Esophagus mucosa (tissue), 1 donor: ENCODE measurements at places on chromosomes 13 and 19. TPM values are rescaled to one million over a fixed set of nuclear protein-coding genes. Genes with fewer than 3 reads are reported as not detected.
A peak's percentile ranks its signal among the peaks of the same experiment; 100 is the strongest.

GRCh38 chr19:3550947-3551791, 6.2 kb downstream of the MFSD12 start:
- ATAC-seq, result no peak

GRCh38 chr19:29715701-29716581, 880 bp upstream of the C19orf12 start:
- ATAC-seq, result peak; percentile 9

Gene ZNF575
- 0.72 TPM for total RNA-seq

GRCh38 chr19:4152241-4152998, 1.0 kb upstream of the CREB3L3 start:
- ATAC-seq, result no peak

- ATAC-seq, result peak; percentile 27
Measured at GRCh38 chr13:52851137-52851962, 2.9 kb upstream of the PCDH8 start.

DNA sequence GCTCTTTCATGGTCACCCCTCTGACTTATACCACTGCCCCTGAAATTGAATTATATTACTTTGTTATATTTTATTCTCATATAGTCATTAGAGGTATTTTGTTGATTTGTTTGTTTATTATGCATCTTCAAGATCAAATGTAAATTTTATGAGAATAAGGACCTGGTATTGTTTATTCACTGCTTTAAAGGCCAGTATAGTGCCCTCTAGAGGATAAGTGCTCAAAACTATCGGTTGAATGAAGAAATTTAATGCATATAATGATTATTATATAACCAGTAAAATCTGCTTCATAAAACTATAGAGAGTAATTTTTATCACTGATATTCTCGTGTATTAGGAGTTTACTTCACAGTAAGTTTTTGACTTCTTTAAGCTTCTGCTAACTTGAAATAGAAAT, 1401.9 kb downstream of the SLITRK1 start:
- ATAC-seq, result no peak

GRCh38 chr19:6047741-6048251, 62.5 kb downstream of the RFX2 start:
- ATAC-seq, result peak; percentile 44

DNA sequence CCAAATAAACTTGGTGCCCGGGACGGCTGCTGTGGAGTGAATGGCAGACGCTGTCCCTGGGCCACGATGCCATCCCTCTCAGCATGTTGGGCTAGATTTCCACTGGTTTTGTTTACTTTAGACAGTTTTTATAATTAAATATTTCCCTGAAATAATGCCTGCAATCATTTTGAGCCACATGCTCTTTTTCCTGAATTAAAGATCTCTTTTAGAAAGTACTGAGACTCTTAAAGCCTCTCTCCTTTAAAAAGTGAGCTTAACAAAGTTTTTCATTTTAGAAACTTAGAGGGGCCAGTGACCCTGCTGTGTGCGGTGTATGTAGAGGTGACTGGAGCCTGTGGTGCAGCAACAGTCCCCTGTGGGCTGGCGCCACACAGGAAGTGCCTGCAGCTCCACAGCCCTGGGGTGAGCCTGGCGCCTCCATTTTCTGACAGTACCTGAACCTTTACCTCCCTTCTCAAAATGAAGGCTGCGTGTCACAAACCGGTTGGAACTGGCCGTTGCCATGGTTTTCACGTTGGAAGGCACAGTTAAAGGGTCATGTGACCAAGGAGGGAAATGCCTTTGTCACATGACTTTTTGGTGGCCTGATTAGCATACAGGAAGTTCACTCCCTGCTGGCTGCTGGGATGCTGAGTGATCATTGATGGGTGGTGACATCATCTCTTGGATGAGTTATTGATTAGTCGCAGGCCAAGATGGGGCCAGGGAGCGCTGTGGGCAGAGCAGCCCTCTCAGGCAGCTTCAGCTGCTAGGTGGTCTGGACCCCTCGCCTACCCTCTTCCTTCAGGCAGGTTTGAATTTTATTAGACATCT, 26.3 kb downstream of the TSSK6 start:
- peak; percentile 67 for ATAC-seq

DNA sequence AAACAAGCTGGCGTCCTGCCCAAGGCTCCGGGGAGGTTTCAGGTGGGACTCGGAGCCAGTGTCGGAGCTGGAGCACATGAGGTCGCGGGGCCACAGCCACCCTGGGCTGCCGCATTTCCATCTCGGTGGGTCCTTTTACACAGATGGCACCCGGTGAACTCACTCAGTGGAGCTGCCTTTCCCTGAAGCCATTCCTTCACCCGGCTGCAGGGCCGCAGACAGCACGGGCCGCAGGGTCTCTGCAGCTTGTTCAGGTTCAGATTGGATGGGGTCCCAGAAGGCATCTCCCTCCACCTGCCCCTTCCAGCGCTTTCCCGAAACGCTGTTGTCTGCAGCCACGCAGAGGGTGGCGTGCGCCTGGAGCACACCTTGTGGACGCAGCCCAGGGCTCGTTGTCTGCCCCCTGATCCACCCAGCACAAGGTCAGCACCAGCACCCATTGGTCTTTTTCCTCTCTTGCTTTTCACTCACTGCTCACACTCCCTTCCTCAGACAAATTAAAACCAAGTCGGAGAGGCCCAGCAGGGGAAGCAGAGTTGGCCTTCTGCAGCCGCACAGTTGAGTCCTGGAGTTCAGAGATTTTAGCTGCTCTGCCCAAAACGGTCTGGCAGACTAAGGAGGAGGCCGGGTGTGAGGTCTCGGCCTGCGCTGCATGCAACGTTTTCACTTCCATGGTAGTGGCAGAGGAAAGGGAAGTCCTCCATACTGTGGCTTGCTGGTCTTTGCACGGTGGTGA, 18.1 kb downstream of the MCF2L start:
- ATAC-seq, result no peak

DNA sequence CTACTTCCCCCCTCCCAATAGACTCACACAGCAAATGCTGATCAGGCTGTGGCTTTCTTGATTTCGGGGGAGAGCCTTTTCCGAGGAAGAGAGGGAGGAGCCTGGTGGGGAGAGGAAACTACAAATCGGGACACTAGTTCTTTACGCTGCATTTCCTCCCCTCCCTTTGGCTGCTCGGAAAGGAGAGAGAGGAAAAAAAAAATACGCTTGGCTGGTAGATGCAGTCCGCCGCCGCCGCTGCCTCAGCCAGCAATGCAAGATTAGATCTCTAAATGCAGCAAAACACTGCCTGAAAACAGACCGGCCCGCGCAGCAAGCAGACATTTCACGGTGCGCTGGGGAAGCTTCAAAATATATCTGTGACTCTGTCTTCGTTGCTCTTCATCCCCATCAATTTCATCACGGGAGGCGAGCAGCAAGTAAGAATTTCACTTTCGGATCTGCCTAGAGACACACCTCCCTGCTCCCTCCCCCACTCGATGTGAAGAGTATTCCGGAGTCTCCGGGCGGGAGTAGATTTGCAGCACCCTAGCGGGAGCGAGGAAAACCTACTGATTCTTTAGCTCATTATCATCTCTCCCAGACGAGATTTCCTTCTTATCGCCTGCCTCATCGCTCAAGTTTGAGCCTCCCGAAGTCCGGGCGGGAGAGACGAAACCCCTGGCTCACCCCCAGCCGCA, at the start of gene PCDH17:
Gene PCDH17 (plus strand): TSS at position 149 of the 680 bp plus-strand sequence. CDS start 803 bp downstream, outside the sequence.
- peak; percentile 12 for ATAC-seq

DNA sequence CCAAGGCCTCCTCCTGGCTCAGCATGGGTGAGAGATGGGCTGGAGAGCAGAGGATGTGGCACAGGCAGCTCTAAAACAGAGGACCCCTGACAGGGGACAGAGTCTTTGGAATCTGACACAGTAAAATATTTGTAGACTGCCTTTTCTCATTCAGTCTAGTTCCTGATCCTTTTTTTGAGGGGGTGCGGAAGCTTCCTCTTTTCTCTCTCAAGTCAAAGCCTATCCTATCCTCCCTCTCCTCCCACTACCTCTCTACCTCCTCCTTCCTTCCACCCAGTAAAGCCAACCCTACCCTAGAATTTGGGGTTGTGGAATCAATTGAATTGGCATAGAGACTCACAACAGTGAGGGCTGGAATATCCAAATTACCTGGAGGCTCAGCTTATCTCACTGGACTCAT, 82.0 kb downstream of the TEX26 start:
- ATAC-seq, result no peak

DNA sequence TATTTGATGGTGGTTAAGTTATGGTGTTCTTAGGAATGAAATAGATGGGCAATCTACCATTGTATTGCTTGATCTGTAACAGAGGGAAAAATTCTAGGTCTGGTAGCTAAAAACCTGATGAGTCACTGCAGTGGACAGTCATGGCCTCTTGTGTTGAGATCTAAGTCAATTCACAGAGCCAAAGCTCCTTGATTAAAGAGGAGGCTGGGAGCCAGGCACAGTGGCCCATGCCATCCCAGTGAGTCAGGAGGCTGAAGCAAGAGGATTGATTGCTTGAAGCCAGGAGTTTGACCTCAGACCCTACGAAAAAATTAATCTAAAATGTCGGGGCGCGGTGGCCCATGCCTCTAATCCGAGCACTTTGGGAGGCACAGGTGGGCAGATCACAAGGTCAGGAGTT, 67.1 kb upstream of the KPNA3 start:
- no peak for ATAC-seq

Gene ZNF497
- total RNA-seq, result 1.1 TPM

DNA sequence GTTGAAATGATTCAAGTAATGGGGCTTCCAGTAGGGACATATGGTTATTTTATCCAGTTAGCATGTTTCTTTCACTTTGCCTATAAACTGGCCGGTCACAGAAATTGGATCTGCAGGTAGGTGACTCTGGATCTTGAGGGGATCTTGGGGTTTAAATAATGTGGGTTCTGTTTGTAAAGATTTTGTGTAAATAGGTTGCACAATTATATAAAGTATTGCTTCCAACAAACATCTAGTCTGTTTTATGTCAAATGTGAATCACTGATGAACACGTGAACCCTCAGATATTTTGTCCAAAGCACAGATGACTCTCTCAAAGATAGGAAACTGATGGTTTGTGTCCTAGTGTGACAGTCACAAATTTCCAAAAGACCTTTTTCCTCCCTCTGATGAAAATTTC, 98.4 kb downstream of the ZIC5 start:
- ATAC-seq, result no peak

- no peak for ATAC-seq
Measured at GRCh38 chr19:16074488-16075365, 1.6 kb upstream of the TPM4 start.

- ATAC-seq, result no peak
Measured at GRCh38 chr13:112448621-112449544, 72.7 kb downstream of the SPACA7 start.
